ENCODE measurements at places on chromosomes 4 and X.

- H3K27ac ChIP-seq = no peak overlapping the region
- H3K36me3 ChIP-seq = no peaks in the 10 kb centered on the region
- no peaks in the 10 kb centered on the region for H3K4me1 ChIP-seq
- H3K4me3 ChIP-seq = no peak overlapping the region
- no peaks in the 10 kb centered on the region for H3K27me3 ChIP-seq
- DNase-seq = no peak
Observed at GRCh38 chr4:7273738-7274297, 81.5 kb downstream of the SORCS2 start.

DNA sequence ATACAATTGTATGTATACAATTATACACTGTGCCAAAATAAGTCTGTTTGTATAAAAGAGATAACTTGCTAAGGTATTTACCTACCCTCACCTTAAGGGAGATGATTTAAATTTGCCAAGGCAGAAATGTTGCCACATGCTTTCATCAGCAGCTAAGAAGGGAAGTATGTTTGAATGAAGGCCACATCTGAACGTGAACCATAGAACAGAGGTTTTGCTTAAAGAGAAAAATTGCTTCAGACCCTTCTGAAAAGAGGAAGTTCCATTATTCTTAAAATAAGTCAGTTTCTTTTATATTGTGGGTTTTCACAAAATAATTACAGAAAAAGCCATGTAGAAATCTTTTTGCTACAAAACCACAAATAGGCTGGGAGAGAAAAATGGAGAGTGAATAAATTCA, 621.5 kb upstream of the HTR2C start:
- H3K36me3 ChIP-seq = no peaks in the 10 kb centered on the region
- DNase-seq = no peak
- no peak overlapping the region for H3K27ac ChIP-seq
- H3K4me3 ChIP-seq = no peak overlapping the region
- H3K27me3 ChIP-seq = no peaks in the 10 kb centered on the region

GRCh38 chr4:95545546-95545945, 3.2 kb downstream of the UNC5C start:
- peaks cover 45% of the 10 kb centered on the region for H3K4me1 ChIP-seq
- peak overlapping the region; percentile 81 for H3K27ac ChIP-seq
- DNase-seq = no peak

DNA sequence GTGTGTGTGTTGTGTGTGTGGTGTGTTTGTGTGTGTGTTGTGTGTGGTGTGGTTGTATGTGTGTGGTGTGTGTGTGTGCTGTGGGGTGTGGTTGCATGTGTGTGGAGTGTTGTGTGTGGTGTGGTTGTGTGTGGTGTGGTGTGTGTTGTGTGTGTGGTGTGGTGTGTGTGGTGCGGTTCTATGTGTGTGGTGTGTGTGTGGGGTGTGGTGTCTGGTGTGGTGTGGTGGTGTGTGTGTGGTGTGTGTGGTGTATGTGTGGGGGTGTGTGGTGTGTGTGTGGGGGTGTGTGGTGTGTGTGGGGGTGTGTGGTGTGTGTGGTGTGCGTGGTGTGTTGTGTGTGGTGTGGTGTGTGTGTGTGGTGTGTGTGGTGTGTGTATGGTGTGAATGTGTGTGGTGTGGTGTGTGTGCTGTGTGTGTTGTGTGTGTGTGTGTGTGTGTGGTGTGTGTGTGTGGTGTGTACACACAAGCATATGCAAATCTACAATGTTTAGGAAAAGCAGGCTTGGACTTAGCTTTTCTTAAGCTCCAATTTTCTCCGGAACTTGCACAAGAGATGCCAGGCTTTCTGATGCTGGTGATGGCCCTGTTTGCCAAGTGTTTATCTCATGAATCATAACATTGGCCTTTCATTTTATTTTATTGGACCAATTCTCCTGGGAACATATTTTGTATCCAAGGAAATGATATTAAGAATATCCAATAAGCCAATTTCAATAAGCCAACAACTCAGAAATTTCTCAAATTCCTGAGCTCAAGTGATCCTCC, 148.7 kb downstream of the SPATA18 start:
- no peaks in the 10 kb centered on the region for H3K27me3 ChIP-seq
- H3K4me1 ChIP-seq = peaks cover 18% of the 10 kb centered on the region
- H3K36me3 ChIP-seq = no peaks in the 10 kb centered on the region
- H3K27ac ChIP-seq = no peak overlapping the region

DNA sequence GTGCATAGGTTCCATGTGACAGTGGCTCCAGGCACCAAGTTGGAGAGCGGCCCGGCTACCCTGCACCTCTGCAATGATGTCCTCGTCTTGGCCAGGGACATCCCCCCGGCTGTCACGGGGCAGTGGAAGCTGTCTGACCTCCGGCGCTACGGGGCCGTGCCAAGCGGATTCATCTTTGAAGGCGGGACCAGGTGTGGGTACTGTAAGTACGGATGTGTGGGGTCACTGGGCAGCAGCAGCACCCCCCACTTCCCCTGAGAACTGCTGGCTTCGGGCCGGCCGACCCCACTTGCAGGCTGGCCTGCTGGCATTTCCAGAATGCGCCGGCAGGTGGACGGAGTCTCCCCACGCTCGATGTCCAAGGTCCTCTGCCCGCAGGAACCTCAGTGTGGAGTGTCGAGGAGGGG, 13.2 kb downstream of the DOK7 start:
- H3K27ac ChIP-seq = no peak overlapping the region
- peaks cover 11% of the 10 kb centered on the region for H3K4me1 ChIP-seq
- no peaks in the 10 kb centered on the region for H3K36me3 ChIP-seq
- no peaks in the 10 kb centered on the region for H3K27me3 ChIP-seq

DNA sequence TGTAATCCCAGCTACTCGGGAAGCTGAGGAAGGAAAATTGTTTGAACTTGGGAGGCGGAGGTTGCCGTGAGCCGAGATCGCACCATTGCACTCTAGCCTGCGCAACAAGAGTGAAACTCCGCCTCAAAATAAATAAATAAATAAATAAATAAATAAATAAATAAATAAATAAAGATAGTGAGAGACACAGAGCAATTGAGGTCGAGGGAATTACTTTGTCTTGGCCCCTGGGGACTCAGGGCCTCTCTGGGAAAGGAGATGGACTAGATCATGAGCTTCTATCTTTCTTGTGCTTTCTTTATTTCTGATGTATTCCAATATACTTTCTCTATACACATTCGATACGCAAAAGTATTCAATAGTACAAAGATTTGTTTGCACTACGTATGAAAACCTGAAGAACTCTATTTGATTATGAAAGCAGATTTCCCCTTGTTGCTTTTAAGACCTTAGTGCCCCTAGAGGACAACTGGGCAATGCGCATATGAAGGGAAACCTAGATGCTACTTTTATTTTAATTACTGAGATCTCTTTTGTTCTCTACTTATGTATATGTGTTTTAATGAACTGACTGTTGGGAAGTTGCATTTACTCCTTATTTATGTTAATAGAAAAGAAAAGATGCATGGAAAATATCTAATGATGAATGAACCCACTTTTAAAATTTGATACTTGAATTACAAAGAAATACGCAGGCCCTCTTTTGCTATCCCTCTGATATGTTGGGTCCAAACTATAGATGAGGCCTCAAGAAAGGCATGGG, 12.8 kb upstream of the ELOVL6 start:
- no peak overlapping the region for H3K27ac ChIP-seq
- H3K36me3 ChIP-seq = no peaks in the 10 kb centered on the region
- no peak overlapping the region for H3K4me3 ChIP-seq
- H3K27me3 ChIP-seq = no peaks in the 10 kb centered on the region
- H3K4me1 ChIP-seq = no peaks in the 10 kb centered on the region

DNA sequence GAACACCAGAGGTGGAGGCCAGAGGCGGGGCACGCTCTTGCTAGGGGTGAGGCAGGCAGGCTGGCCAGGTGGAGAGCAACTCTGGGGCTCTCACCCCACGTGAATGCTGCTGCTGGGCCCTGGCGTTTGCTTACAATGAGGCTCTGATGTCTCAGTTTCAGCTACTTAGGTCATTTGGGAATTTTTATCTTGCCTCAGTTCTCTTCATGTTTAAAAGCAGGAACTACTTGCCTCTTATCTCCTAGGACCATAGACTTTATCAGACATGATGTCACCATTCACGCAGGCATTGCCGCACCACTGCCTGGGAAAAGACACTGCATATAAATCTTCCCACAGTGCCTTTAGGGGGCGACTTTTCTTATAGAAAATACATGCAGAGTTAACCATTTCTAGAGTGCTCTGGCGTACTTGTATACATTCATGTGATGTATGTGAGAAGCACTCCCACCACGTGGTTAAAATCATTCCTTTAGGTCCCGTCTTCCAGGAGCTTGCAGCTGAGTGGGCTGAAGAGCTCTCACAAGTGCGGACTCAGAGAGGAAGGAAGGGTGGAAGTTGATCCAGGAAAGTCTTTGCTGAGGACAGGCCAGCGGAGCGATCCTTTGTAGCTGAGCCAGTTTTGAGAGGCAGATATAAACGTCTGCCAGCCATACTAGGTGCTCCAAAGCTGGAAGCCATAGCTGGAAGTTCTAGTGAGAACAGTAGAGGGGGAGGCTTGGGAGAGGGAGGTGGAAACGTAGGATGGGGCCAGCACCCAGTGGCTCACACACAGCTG, 84.3 kb upstream of the CLDN34 start:
- no peaks in the 10 kb centered on the region for H3K36me3 ChIP-seq
- H3K27ac ChIP-seq = peak overlapping the region; percentile 87
- H3K4me1 ChIP-seq = peaks cover 51% of the 10 kb centered on the region
- H3K27me3 ChIP-seq = no peaks in the 10 kb centered on the region
- H3K4me3 ChIP-seq = no peak overlapping the region
- DNase-seq = peak; percentile 80

- H3K36me3 ChIP-seq = no peaks in the 10 kb centered on the region
- no peak overlapping the region for H3K27ac ChIP-seq
- DNase-seq = no peak
- H3K4me1 ChIP-seq = peaks cover 11% of the 10 kb centered on the region
- H3K27me3 ChIP-seq = no peaks in the 10 kb centered on the region
Observed at GRCh38 chr4:148069895-148070178, 337.9 kb downstream of the ARHGAP10 start.

- H3K36me3 ChIP-seq = no peaks in the 10 kb centered on the region
- H3K27me3 ChIP-seq = no peaks in the 10 kb centered on the region
Observed at GRCh38 chr4:37762294-37762990, 64.0 kb upstream of the PGM2 start.

- no peaks in the 10 kb centered on the region for H3K4me1 ChIP-seq
- H3K4me3 ChIP-seq = no peak overlapping the region
- no peak overlapping the region for H3K27ac ChIP-seq
- H3K36me3 ChIP-seq = no peaks in the 10 kb centered on the region
- DNase-seq = no peak
Observed at GRCh38 chrX:154715825-154716224, 35.1 kb downstream of the GAB3 start.

DNA sequence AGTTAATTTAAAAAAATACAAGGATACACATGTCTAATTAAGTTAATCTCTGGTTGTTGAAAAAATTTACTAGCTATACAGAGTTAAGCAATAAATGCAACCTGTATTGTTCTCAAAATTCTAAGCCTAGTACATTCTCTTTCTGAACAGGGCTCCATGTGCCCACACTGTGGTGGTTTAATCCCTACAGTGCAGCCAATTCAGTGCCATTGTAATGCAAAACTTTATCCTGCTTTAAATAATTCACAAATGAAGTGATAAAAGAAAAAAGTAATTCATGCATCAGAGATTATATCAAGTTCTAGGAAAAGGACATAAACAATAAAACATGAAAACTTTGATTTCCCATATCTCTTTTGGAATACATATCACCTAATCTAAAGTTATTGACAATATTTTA, 1089.2 kb downstream of the C4orf33 start:
- H3K4me3 ChIP-seq = no peak overlapping the region
- no peaks in the 10 kb centered on the region for H3K4me1 ChIP-seq
- no peaks in the 10 kb centered on the region for H3K36me3 ChIP-seq
- H3K27me3 ChIP-seq = no peaks in the 10 kb centered on the region
- no peak for DNase-seq

DNA sequence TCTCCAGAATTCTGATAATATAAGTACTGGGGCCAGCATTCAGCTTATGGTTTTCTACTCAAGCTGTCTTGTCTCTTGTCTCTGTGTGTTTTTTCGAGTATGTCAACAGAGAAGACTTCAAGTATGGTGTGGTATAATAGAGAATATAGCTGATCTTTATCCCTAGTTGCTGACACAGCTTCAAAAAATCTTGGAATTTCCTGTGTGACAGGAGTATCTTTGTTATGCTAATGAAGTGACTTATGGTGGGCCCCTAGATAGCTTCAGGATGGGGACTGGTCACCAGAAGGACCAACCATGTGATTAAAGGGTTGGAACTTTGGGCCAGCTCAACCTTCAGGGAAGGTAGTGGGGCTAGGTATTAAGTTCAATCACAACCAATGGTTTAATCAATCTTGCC, 2.9 kb downstream of the GPRASP3 start:
- DNase-seq = no peak
- no peaks in the 10 kb centered on the region for H3K27me3 ChIP-seq
- H3K4me1 ChIP-seq = no peaks in the 10 kb centered on the region
- no peak overlapping the region for H3K27ac ChIP-seq

DNA sequence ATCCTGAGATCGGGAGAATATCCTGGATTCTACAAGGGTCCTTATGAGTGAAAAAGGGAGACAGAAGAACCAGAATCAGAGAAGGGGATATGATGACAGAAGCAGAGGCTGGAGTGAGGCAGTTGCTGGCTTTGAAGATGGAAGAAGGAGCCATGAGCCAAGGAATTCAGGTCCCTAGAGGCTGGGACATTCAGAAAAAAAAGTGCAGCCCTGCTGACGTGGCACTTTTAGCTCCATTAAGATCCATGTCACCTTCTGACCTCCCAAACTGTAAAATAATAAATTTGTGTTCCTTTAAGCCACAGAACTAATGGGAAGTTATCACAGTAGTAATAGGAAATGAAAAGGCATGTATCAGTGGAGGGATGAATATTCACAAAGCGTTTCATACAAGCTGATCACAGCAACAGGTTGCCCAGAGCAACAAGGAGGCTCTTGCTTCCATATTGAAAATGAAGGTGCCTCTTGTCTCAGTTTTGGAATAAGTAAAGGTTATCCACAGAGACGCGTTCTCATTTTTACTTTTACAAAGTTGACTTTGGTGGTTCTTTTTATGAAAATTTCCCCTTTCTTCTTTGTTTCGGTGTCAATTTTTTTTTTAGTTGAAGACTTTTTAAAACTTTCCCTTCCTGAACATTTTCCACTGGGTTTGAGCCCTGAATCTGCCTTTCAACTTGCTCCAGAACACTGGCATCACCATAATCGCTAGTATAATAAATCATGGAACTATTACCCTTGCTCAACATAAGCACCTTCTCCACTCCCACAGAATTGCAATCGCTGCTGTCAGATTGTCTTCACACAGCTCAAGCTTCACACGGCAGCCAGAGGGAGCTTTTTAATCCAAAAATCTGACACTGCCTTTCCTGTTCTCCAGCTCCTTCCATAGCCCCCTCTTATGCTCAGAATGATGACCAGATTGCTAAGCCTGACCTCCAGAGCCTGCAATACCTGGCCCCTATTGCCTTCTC, 127.6 kb upstream of the RBPJ start:
- H3K36me3 ChIP-seq = no peaks in the 10 kb centered on the region
- H3K4me1 ChIP-seq = no peaks in the 10 kb centered on the region
- no peaks in the 10 kb centered on the region for H3K27me3 ChIP-seq
- no peak for DNase-seq

- no peak overlapping the region for H3K4me3 ChIP-seq
- no peak overlapping the region for H3K27ac ChIP-seq
- no peaks in the 10 kb centered on the region for H3K27me3 ChIP-seq
- H3K36me3 ChIP-seq = no peaks in the 10 kb centered on the region
- no peaks in the 10 kb centered on the region for H3K4me1 ChIP-seq
Observed at GRCh38 chrX:137118536-137118935, 84.7 kb upstream of the GPR101 start.

- H3K27me3 ChIP-seq = no peaks in the 10 kb centered on the region
- no peak overlapping the region for H3K27ac ChIP-seq
- DNase-seq = no peak
- no peak overlapping the region for H3K4me3 ChIP-seq
- no peaks in the 10 kb centered on the region for H3K36me3 ChIP-seq
Observed at GRCh38 chrX:20260885-20261284, 5.8 kb downstream of the RPS6KA3 start.

Measured in cardiac muscle cell (in vitro differentiated cells and primary cell).